ENCODE measurements at places on chromosomes 12 and 14.

DNA sequence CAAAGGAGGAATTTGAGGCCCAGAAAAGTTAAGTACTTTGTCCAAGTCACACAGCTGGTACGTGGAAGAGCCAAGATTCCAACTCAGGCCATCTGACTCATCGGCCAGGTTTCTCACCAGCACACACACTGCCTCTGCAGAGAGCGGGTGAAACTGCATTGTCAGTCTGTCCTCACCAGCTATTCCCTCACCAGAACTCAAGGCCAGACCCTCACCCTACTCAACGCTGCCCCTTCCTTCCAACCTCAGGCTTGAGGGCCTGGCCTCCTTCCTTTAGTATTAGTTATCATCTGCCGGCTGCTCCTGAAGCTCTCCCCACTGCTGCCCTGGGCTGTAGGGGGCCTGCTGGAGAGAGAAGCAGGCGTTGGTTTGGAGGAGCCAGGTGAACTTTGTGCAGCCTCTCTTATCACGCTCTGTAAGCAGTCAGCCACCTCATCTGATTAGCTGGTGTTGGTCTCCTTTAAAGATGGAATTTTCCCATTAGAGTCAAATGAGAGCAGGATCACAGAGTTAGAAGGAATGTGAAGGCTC lies 16.6 kb upstream of the PLEK2 start:
- no peak for DNase-seq

DNA sequence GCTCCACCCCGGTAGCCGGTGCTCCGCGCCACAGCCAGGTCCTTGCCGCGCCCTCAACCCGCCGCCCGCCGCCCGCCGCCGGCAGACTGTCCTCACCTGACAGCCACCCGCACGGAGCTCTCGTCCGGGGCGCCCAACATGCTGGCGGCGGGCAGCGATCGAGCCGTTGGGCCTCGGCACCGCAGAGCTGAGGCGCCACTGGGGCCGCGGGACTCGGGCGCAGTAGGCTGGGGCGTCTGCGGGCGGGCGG lies 164 bp downstream of the KIF21A start:
- DNase-seq, result no peak

- DNase-seq, result no peak
Measured at GRCh38 chr14:22978981-22979671, 3.2 kb downstream of the AJUBA start.

DNA sequence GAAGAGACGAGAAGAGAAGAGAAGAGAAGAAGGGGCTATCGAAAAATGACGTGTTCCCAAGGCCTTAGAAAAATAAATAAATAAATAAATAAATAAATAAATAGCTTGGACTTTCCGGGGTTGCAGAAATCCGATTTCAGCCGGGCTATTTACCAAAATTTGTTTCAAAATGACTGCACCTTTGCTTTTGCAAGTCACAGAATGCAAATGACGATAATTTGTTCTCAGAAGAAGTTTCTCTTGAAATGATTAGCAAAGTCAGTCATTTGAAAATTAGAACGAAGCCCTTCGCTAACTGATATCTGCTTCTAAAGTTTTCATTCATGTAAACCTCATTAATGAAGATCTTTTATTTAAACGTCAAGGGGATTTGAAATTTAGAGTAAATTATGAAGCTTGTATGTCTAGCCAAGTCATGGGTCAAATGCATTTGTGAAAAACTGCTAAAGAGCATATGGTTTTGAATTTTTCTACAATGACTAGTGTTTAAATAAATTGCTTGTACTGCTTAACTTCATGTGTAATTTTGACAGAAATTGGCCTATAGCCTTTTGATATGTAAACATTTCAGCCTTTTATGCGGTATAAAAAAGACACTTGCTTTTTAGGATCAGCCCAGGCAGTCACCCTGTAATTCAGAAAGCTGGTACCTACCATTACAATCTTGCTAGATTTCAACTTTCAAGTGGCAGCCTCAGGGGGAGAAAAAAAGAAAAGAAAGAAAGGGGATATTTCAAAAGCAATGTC lies 4.6 kb upstream of the GSC start:
- DNase-seq, result no peak

- no peak for DNase-seq
Measured at GRCh38 chr12:6316921-6317692, 6.6 kb downstream of the PLEKHG6 start.
